ENCODE measurements at places on chromosomes 3 and 15.

GRCh38 chr15:51229907-51230330 is 108.5 kb downstream of the CYP19A1 start:
- DNase-seq, result no peak

GRCh38 chr3:52483577-52484381 is 11.4 kb upstream of the STAB1 start:
- DNase-seq, result no peak

DNA sequence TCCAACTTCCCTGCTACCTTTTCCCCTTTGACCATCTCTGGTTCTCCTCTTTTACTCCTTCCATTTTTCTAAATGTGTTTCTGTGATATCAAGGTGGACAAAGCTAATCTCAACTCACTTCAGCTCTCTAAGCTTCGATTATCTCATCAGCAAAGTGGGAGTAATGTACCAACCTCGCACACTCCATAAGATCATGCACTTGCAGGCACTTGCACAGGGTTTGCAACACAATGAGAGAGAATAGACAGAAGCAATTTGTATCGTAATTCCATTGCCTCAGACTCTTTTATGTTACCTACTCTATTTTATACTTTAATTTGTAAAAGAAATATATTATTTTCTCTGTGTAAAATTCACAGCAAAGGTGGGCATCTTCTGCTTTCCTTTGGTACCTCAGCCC is 7.0 kb upstream of the POLQ start:
- no peak for DNase-seq

- no peak for DNase-seq
Measured at GRCh38 chr15:40902605-40903561, 8.6 kb downstream of the VPS18 start.

DNA sequence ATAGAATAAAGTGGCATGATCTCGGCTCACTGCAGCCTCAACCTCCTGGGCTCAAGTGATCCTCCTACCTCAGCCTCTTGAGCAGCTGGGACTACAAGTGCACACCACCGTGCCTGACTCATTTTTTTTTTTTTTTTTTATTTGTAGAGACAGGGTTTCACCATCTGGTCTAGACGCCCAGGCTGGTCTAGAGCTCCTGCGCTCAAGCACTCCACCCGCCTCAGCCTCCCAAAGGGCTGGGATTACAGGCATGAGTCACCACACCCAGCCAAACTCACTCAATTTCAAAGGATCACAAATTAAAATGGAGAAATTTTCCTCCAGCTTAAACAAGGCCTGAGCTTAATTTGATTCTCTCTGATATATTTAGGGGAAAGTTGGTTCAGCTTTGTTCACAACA is 27.3 kb upstream of the NMB start:
- DNase-seq, result no peak

- no peak for DNase-seq
Measured at GRCh38 chr3:99966662-99967416, 147.5 kb downstream of the FILIP1L start.

- DNase-seq, result peak; percentile 53
Measured at GRCh38 chr15:82647835-82648256, 683 bp upstream of the CPEB1 start.

GRCh38 chr3:62805580-62806277 is 69.5 kb downstream of the CADPS start:
- no peak for DNase-seq
